ENCODE measurements at places on chromosomes 12 and 14. TPM values are rescaled to one million over a fixed set of nuclear protein-coding genes. Genes with fewer than 3 reads are reported as not detected.

- no peak for DNase-seq
Measured at GRCh38 chr14:80982711-80983110, 27.3 kb downstream of the TSHR start.

DNA sequence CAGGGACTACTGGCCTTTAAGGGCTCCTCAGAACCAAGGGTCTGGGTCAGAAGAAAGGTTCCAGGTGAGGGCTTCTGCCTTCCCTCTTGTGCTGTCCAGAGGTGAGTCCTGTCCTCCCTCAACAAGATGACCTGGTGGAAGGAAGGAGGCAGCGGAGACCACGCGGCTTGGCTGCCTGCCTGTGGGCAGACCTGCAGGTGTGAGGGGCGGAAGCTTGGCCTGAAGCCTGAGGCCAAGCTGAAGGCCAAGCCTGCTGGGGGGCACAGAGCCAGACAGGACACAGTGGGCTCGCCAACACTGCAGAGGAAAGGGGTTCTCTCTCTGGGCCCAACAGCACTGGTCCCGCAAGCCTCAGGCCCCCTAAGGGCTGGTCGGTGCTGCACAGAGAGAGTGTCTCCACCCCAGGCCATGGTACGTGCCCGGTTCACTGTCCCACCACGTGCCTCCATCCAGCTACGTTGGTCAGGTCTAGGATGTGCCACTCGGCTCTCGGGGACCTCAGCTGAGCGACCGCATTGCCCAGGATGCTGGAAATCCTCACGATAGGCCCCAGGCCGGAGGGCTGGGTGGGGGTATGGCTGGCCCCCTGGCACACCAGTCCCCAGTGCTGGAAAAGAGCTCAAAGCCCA is 170.0 kb upstream of the PRMT8 start:
- no peak for DNase-seq

DNA sequence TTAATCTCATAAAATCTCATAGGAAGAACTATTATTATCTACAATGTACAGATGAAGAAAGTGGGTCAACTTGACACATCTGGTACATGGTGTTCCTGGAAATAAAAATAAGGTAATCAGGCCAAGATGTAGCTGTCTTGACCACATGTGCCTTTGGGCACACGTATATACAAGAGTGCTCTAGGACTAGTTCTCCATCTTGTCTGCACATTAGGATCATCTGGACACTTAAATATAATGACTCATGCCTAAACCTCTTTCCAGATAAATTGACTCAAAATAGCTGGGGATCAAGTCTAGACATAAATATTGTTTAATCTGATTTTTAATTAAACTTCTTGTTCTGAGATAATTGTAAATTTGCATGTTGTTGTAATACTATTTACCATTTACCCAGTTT is 182.6 kb downstream of the CNTN1 start:
- no peak for DNase-seq

The PLCZ1 gene
- total RNA-seq = not detected

Data from activated T-cell treated with anti-CD3 and anti-CD28 coated beads, Interleukin-2, amount 50 U/mL, for 72 hours (primary cell).